Heart right ventricle (tissue), 16 donors: ENCODE measurements at places on chromosomes 11 and 22. TPM values are rescaled to one million over a fixed set of nuclear protein-coding genes. Genes with fewer than 3 reads are reported as not detected.

OR8B4 gene
- polyA plus RNA-seq, result not detected

YPEL4 gene
- polyA plus RNA-seq, result 0.43 TPM

PTPRCAP gene
- 1.7 TPM for polyA plus RNA-seq

TMEM126A gene
- 107 TPM for polyA plus RNA-seq

DDI1 gene
- not detected for polyA plus RNA-seq

APOBEC3B gene
- 0.77 TPM for polyA plus RNA-seq

SCN3B gene
- 0.80 TPM for polyA plus RNA-seq

OR56A1 gene
- not detected for polyA plus RNA-seq

TIMM10B gene
- 16.3 TPM for polyA plus RNA-seq

CHCHD10 gene
- 3,552 TPM for polyA plus RNA-seq

SCGB2A2 gene
- not detected for polyA plus RNA-seq

KDM4D gene
- 0.22 TPM for polyA plus RNA-seq

OR5P2 gene
- not detected for polyA plus RNA-seq

LRP5 gene
- 23.2 TPM for polyA plus RNA-seq

CHADL gene
- 4.5 TPM for polyA plus RNA-seq

KRTAP5-3 gene
- not detected for polyA plus RNA-seq

MPZL3 gene
- polyA plus RNA-seq, result 1.7 TPM

PGA5 gene
- polyA plus RNA-seq, result 0.66 TPM

CYP2D6 gene
- 0.95 TPM for polyA plus RNA-seq

TRIM6 gene
- polyA plus RNA-seq, result 0.52 TPM

PGM2L1 gene
- 1.0 TPM for polyA plus RNA-seq

UPK3A gene
- 0.48 TPM for polyA plus RNA-seq

KRTAP5-9 gene
- polyA plus RNA-seq, result not detected

CATSPERZ gene
- 0.10 TPM for polyA plus RNA-seq

MMP7 gene
- polyA plus RNA-seq, result not detected

PDE2A gene
- 47.6 TPM for polyA plus RNA-seq

NUMA1 gene
- polyA plus RNA-seq, result 159 TPM

SLC17A6 gene
- not detected for polyA plus RNA-seq

CALCA gene
- 1.1 TPM for polyA plus RNA-seq

RAPSN gene
- 0.33 TPM for polyA plus RNA-seq

HNRNPUL2 gene
- polyA plus RNA-seq, result 21.4 TPM

FADD gene
- 4.8 TPM for polyA plus RNA-seq

ARVCF gene
- polyA plus RNA-seq, result 26.8 TPM

DNHD1 gene
- 1.7 TPM for polyA plus RNA-seq

LRRC10B gene
- polyA plus RNA-seq, result 0.59 TPM
